ENCODE measurements at places on chromosomes 2 and 18.

GRCh38 chr2:174787487-174788205 is 23.4 kb upstream of the CHRNA1 start:
- no peak for DNase-seq

DNA sequence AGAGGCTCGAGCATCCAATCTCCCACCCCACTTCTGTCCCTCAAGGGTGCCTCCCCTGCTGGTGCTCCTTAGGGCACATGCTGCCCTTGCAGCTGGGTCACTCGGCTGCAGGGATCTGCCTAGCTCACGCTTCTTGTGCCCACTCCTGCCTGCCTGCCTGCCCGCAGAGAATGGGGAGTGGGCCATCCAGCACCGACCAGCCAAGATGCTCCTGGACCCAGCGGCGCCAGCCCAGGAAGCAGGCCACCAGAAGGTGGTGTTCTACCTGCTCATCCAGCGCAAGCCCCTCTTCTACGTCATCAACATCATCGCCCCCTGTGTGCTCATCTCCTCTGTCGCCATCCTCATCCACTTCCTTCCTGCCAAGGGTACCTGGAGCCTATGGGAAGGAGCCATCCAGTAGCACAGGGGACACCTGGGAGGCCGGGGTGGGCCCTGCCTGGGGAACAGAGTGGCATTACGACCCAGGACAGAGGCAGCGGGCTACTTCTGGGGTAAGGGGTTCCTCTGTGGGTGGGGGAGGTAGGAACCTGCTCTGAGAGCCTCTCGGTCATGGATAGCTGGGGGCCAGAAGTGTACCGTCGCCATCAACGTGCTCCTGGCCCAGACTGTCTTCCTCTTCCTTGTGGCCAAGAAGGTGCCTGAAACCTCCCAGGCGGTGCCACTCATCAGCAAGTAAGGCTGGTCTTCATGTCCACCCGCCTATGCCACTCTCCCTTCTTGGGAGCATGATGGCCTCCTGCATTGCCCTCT is 3.4 kb downstream of the CHRNG start:
- no peak for DNase-seq

GRCh38 chr18:25314151-25314837 is 37.7 kb downstream of the ZNF521 start:
- DNase-seq, result no peak

GRCh38 chr18:52343138-52343537 is 3.1 kb downstream of the DCC start:
- no peak for DNase-seq

DNA sequence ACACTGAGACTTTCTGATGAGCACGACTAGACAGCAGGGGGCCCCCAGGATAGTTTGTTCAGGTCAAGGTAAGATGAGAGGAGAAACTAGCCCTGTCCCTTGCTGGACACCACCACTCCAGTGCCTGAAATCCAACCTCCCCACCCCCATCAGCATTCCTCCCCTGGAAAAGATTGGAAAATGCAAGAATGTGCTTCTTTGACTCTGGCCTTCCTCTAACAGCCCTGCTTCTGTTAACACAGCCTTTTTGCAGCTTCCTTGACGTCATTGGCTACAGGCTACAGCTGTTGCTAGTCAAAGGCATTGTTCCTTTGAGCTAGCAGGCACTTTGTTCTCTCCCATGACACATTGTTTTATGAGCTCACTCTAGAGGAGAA is 20.1 kb upstream of the LTBP1 start:
- no peak for DNase-seq

Measured in activated CD4-positive, alpha-beta T cell treated with anti-CD3 and anti-CD28 coated beads, Interleukin-2, amount 50 U/mL, for 48 hours (primary cell).